CD4-positive, alpha-beta T cell (primary cell): ENCODE measurements at places on chromosomes 13 and 19. TPM values are rescaled to one million over a fixed set of nuclear protein-coding genes. Genes with fewer than 3 reads are reported as not detected.

- no peak for DNase-seq
Observed at GRCh38 chr13:45356966-45357672, 16.1 kb upstream of the TPT1 start.

GRCh38 chr19:55959996-55960675 lies 12.5 kb downstream of the NLRP8 start:
- DNase-seq: no peak

DNA sequence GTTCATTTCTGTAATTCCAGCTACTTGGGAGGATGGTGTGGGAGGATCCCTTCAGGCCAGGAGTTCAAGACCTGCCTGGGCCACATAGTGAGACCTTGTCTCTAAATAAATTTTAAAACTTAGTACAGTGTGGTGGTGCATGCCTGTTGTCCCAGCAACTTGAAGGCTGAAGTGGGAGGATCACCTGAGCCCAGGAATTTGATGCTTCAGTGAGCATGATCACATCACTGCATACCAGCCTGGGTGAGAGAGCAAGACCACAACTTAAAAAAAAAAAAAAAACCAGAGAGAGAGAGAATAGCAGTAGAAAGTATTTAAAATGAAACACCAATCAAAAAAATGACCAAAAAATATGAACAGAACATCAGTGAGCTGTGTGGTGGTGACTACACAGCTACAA lies 7.1 kb upstream of the ZNF823 start:
- no peak for DNase-seq

- no peak for DNase-seq
Observed at GRCh38 chr13:25686831-25687470, 315.2 kb downstream of the ATP8A2 start.

- no peak for DNase-seq
Observed at GRCh38 chr19:40596608-40597328, 4.4 kb upstream of the LTBP4 start.

GRCh38 chr13:61029064-61029463 lies 386.6 kb downstream of the PCDH20 start:
- no peak for DNase-seq

DNA sequence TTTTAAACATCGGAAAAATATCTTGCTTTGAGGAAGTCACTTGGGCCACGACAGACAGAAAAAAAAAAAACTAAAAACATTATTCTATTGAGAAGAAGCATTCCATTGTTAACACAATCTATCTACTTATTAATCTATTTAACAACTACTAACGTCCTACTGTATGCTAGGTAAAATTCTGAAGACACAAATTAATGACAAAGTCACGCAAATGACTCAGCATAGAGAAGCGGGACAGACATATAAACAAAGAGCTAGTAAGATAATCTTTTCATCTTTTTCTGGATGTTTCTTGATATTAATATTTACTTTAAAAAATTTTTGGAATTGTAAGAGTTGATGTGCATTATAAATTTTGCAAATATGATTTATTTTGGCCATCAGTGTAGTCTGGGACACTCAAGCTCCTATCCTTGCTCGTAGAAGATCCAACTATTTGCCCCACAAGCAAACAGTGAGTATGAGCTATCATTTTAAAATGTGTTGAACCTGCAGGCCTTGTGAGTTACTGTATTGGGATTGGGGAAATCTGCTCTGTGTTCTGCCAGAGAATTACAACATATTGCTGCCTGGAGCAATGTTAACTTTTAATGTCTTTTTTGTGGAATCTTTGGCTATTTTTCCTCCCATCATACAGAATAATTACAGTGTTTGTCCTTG lies 109.1 kb downstream of the PCDH9 start:
- no peak for DNase-seq

- DNase-seq: no peak
Observed at GRCh38 chr13:42395086-42395821, 123.3 kb downstream of the AKAP11 start.

DNA sequence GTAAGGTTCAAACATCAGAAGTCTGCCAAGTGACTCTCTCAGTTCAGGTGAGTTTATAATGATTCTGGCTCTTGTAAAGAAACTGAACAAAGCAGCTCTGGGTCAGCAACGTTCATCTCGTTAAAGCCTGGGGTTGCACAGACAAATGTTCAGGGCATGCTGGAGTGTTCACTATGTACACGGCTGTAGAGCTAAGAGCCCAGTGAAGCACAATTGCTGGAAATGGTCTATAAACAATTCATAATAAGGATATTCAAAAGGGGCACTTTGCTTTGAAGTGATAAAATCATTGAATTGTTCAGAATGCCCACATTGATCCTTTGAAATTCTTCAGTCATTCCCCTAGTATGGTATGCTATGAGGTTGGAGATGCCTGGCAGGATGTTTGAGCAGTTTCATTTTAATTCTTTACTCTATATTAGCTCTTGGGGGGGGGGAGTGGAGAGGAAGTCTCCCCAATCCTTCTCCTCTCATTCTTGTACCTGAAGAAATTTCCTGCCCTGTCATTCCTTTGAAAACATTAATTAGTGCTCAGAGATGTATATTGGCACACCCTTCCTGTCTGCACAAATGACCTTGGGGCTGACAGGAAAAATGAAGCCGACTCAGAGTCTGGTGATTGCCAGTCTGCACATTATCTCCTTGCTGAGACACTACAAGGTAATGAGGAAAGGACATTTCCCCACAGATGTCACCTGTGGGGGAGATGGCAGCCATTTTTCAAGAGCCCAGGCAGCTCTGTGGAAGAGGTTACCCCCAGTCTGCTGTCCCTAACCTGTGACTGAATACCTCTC lies 145.5 kb downstream of the DLEU7 start:
- DNase-seq: no peak

The CACNG7 gene
- total RNA-seq: not detected

The MPND gene
- 11.0 TPM for total RNA-seq

The PRSS57 gene
- total RNA-seq: not detected

The CYP4F3 gene
- not detected for total RNA-seq
